ENCODE measurements at places on chromosomes 1 and 21. TPM values are rescaled to one million over a fixed set of nuclear protein-coding genes. Genes with fewer than 3 reads are reported as not detected.

ETV3L gene
- polyA plus RNA-seq = not detected

CD52 gene
- 239 TPM for polyA plus RNA-seq

ATXN7L2 gene
- polyA plus RNA-seq = 3.1 TPM

DNA sequence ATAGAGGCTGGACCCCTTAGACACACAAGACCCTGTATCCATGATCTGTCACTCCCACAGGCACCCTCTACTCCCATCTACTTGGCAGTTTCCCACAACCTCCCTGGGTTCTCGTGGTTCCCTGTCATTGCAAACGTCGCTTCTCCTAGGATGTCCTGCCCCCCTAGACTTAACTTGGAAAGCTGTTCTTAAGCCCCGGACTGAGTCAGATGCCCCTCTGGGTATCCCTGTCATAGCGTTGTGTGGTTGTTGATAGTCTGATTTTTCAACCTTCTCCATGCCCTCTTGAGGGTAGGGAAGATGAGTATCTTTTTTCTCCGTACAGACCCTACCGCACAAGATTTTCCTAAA is 11.8 kb downstream of the RCC1 start:
- DNase-seq = no peak

- DNase-seq = no peak
These were observed 21.1 kb downstream of the CSMD2 start for GRCh38 chr1:34143975-34144374.

Measured in adrenal gland (tissue), 19 donors.